ENCODE measurements at places on chromosomes 16 and 17.
A peak's percentile ranks its signal among the peaks of the same experiment; 100 is the strongest.

GRCh38 chr16:85094812-85095211 is 17.5 kb downstream of the CIBAR2 start:
- no peak for DNase-seq

DNA sequence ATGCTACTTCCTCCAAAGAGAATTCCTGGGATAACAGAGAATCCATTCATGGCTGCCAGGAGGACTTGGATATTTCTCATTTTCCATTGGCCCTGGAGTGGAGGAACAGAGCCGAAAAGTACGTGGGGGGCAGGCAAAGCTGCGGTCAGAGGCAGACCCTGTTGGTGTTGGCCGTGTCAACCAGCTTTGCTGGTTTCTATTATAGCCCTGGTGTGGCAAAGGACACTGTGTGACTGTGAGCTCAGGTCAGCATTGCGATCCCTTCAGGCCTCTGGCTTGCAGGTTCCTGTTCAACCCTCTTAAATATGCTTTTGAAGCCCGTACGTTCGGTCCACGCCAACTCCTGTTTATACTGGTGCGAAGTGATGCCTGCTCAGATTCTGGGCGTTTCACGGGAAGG is 596.2 kb downstream of the MAF start:
- DNase-seq = no peak

DNA sequence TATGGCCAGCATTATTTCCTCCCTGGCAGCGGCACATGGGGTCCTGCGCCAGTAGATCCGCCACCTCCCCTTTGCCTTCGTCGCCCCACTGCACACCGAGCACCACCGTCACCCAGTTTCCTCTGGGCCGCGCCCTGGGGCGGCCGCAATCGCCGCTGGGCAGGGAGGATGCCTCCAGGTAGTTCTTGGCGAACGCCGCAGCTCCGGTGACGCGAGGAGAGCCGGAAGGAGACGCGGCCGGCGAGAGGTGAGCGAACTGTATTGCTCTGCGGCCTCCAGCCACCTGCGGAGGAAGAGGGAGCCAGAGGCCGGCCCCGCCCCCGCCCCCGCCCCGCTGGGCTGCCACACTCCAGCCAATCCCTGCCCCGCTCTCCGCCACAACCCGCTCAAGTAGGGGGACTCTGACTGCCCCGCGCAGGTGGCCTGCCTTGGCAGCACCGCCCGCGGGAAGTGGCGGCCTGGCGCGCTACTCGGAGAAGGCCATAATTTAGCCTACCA is 11.8 kb upstream of the SLFN13 start:
- no peak for DNase-seq

DNA sequence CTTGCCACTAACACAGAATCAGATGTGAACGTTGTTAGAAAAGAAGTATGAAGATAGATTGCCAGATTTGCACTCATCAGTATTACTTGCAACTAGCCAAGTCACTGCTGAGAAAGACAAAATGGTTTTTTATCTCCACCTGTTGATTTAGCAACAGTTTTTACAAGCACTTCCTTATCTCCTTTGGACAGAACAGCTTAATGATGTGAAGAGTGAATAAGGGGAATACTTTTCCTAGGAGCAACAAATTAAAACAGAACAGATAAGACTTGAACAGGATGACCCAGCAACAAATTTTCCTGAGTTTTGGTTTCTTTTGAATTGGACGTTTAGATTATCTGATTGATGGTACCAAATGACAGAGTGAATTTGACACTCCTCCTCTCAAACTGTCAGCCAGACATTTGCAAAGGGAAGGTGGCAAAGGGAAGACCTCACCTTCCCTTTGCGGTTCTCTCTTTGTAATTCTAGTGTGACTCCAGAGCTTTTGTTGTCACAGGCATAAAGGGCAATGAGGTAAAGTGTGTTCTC is 130.6 kb downstream of the NLK start:
- DNase-seq = peak; percentile 42

DNA sequence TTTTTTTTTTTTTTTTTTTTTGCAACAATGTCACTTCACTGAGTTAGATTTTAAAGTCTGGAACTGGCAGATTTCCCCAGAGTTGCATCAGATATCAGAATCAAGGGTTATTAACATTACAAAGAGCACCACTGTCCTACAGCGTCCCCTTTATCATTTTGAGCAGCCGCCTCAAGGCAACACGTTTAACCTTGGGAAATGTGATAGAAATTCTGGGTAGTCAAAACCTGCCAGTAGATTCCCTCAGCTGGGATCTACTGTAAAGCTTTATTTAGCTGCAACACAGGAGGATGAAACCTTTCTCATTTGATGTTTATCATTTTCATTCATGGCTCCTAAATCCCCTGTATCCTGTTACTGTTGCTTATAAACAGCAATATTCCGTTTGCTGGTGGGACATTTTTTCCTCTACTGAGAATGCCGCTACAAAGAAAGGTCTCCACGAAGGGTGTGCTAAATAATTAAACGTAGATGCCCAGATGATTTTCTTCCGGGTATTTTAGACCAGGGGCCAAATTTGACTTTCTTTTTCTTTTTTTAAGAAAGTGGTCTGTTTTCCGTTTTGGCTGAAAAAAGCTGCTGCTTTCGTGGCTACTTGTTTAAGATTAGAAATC is 436.1 kb upstream of the GOT2 start:
- no peak for DNase-seq

GRCh38 chr17:83119987-83120864 is 40.8 kb downstream of the METRNL start:
- DNase-seq = no peak

DNA sequence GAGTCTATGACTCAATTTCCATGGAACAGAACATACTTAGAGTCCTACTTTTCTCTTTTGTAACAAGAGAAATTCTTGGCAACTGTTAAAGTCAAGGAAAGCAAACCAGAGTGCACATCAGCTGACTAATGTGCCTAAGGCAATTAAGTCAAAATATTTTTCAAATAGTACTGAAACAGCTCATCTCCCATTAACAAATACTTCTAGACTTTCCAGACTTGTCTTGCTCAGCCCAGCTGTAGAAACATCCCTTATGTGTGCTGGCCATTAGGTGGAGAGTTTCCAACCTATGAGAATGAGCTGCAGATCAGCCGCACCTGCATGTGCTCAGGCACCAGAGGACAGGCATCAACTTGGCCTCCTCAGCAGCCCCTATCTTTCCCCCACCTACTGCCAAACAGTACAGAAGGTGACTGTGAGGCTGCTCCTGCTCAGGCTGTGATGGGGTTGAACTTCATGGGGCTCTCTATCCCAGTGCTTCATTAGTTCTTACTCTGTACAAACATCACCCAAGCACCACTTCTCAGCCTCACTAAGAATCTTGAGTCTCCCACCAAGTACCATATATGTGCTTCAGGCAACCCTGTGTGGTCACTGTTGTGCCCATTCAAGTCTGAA is 32.2 kb downstream of the TEX2 start:
- DNase-seq = no peak

DNA sequence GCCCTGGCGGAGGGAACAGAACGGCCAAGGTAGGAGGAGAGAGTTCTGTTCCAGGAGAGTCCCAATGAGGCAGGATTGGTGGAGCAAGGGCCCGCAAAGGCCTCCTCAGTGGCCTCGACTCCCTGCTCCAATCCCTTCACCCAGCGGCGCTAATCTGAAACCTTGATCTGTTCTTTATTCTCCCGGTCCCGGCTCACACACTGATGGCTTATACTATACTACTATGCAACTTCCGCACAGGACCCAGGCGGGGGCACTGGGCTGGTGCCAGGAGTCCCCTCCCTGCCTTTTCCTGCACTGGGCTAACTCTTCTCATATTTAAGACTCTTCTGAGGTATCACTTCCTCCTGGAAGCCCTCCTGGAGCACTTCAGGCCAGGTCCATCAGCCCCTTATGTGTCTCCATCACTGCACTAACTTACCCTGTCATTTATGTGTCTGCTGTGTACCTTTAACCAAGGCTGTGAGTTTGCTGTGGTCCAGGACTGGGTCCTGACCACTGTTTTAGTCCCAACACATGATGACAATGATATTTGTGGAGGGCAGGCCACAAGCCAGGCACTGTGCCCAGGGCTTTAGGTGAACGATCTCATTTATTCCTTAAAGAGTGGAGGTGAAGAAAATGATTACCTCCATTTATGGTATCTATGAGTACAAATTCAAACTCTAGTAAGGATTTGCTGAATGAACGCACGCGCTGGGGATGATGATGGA is 6.8 kb downstream of the CCDC102A start:
- DNase-seq = no peak

DNA sequence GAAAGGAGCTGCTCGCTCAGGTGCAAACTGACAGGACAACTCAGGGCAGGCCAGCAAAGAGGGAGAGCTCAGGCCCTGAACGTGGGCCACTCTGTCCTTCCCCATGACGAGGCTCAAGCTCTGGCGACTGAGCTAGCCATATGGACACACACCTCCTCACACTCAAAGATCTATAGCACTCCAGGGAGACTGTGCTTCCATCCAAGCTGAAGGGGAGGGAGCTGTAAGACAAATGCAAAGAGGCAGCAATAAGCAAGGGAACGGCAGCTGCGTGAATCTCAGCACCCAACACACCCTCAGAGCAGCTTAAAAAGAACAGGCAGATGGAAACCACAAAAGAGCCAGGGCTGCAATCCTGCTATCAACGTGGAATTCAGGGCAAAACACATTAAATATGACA is 13.5 kb downstream of the NUDT16L1 start:
- DNase-seq = no peak

GRCh38 chr17:56810343-56810742 is 23.4 kb downstream of the C17orf67 start:
- no peak for DNase-seq

- DNase-seq = no peak
Observed at GRCh38 chr16:68287276-68288251, 23.2 kb downstream of the SLC7A6OS start.

DNA sequence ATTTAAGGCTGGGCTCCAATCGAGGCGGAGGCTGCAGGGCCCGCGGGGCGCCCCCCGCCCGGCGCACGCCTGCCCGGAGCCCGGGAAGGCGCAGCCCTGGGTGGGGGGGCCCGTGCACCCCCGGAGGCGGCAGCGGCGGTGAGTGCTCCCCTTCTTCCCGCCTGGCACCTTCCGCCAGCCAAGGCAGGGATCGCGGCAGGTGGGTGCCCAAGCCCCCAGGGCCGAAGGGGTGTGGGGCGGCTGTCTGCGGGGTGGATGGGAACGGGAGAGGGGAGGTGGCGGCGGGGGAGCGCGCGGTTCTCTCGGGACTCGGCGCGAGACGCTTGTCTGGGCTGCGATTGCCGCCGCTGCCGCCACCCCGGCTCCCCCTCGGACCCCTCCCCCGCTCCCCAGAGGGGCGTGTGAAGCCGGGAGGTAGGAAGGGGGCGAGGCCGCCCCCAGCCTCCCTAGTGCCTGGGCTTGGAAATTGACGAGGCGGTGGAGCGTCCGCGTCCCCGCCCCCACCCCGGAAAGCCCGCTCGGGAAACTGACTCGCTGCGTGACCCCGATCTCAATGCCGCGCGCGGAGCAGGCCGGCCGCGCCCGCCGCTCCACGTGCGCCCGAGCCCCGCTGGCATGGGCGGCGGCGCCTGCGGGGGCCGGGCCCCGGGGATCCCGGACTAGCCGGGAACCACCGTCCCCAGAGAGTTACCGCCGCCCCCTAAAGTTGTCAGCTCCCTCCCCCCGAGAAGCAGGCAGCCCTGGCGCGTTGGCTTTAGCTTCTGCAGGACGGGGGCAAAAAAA is 231.5 kb downstream of the MRTFB start:
- DNase-seq = no peak

GRCh38 chr16:67736858-67737257 is 17.7 kb upstream of the GFOD2 start:
- no peak for DNase-seq

- DNase-seq = no peak
Observed at GRCh38 chr17:38344420-38344745, 627 bp upstream of the GPR179 start.

GRCh38 chr17:50884439-50885311 is 18.5 kb upstream of the TOB1 start:
- no peak for DNase-seq

DNA sequence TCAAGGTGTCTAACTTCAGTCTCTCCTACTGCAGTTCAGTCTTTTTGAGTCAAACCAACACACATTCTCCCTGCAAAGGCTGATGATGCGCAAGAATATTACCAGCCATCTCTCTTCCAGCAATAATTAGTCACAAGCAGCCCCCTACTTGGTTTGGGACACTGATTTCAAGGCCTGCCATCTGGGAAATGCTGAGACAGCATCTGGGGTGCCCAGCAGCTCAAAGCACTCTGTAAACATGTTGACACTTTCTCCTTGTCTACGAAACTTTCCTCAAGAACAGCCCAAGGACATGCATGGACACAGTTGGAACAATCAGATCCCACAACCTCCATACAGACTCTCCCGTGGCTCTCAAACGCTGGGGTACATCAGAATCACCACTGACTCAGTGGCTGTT is 149.2 kb upstream of the RPL38 start:
- no peak for DNase-seq

DNA sequence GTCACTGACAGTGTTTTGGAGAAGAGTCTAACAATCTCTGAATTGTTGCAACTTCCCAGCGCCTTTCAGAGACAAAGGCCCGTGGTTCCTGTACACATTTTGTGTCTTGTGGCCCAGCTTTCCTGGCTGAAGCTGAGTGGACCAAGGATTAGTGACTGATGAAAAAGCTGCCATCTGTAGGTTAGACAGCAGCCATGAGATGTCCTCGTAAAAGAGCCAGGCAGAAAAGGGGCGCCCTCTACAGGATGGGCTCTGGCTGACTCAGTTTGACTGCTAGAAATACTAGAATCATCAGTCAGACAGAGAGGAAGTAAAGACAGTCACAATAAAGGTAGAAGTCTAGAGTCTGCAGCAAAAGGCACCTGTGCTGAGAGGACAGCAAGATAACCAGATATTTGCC is 26.5 kb upstream of the NF1 start:
- peak; percentile 53 for DNase-seq

- no peak for DNase-seq
Observed at GRCh38 chr16:21620592-21620991, 21.2 kb downstream of the METTL9 start.

DNA sequence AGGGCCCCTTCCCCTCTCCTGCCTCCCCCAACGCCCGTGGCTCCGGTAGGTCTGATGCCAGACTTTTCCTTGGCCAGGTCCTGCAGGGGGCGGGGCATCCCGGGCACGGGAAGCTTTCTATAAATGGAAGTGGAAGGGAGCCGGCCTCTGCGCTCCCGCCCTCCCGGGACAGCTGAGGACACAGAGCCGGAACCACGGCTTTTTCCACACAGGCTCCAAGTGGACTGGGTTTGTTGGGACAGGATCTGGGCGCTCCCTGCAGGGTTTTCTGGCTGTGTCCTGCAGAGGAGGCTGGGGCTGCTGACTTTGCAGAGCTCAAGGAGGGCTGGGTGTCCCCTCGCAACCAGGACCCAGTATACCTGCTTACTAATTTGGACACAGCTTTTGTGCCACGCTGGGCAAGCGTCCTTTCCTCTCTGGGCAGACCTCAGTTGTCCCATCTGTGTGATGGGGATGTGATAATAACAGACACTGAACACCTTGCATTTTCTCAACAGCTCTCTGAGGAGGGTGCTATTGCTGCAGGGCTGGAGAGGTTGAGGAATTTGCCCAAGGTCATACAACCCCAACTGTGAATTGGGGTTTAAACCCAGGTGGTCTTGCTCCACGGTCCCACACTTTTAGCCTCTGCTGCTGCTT is 1.8 kb downstream of the TNS4 start:
- no peak for DNase-seq

DNA sequence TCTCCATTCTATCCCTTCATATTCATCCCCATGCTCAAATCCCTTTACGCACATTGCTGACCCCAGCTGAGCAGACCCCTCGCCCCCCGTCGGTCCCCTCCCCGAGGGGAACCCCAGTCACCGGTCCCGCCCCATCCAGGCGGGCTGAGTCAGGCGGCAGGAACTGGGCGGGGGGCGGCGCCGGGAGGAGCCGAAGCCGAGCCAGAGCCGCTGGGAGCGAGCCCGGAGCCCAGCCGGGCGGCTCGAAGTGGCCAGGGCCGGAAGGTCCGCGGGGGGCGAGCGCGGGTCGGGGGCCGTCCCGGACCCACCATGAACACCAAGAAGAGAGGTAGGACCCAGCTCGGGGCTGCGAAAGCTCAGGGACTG is 8.6 kb downstream of the RIPOR1 start:
- no peak for DNase-seq
